ENCODE measurements at places on chromosomes 2 and 18.

DNA sequence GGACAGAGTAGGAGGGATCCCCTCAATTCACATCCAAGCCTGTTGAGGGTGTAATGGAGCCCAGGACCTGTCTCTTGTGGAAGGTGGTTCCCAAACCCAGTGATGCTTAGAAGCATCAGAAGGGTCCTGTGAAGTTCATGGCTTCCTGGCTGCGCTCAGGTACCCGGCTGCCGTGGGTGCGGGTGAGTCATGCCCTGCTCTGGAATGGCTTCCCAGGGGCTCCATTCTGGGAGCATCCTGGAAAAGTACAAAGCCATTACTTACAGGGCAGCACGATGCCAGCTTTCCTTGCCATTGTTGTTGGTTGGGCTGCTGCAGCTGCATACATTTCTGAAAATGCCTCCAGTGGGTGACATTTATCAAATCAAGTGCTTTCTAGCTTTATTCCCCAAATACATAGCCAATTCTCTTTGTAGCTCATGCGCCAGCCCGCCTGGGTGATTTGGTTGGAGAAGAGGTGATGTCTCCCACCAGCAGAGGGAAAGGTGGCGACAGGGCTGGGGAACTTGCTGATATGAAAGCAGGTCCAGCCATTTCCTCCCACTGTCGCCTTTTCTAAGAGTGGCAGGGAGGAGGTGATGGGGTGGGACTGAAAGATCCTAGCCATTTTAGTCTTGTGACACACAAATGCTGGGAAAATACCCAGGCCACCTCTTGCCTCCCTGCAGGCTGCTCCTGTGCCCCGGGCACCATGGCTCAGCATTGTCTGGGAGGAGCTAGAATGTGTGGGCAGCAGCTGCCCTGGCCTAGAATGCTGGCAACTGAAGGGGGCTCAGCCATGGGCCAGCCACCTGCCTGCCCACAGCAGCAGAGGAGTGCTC lies 65.9 kb upstream of the HPCAL1 start:
- no peaks in the 10 kb centered on the region for H3K36me3 ChIP-seq
- DNase-seq: no peak
- no peaks in the 10 kb centered on the region for H3K27me3 ChIP-seq
- no peak overlapping the region for H3K4me3 ChIP-seq
- no peaks in the 10 kb centered on the region for H3K4me1 ChIP-seq
- no peak overlapping the region for H3K27ac ChIP-seq

- no peak overlapping the region for H3K27ac ChIP-seq
- peaks cover 1% of the 10 kb centered on the region for H3K27me3 ChIP-seq
- H3K4me3 ChIP-seq: no peak overlapping the region
These were observed 153.7 kb upstream of the FBXO11 start for GRCh38 chr2:48059975-48060374.

DNA sequence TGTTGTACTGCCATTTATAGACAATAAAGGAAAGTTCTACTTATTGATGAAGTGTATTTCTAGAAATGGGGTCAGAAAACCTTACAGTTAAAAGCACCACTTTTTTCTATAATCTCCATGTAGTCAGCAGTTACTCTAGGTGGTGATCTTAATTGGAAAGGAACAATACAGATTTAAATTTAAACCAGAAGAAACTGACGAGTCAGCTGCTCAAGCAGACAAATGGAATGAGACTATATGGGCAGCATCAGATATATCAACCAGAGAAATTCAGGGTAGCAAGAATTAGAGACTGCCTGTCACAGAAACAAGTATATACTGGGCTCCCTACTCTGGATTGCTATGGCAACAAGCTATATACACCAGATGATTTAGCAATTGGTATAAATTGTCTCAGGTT lies 99.6 kb upstream of the SCG2 start:
- no peak for DNase-seq
- H3K27me3 ChIP-seq: no peaks in the 10 kb centered on the region
- H3K27ac ChIP-seq: no peak overlapping the region
- H3K4me3 ChIP-seq: no peak overlapping the region
- no peaks in the 10 kb centered on the region for H3K4me1 ChIP-seq
- no peaks in the 10 kb centered on the region for H3K36me3 ChIP-seq

- no peak overlapping the region for H3K27ac ChIP-seq
- H3K27me3 ChIP-seq: no peaks in the 10 kb centered on the region
- H3K4me1 ChIP-seq: peaks cover 8% of the 10 kb centered on the region
- no peaks in the 10 kb centered on the region for H3K36me3 ChIP-seq
These were observed 80.3 kb downstream of the VAPA start for GRCh38 chr18:9994026-9994570.

- H3K27ac ChIP-seq: no peak overlapping the region
- H3K4me3 ChIP-seq: no peak overlapping the region
- no peak for DNase-seq
- H3K27me3 ChIP-seq: peaks cover 3% of the 10 kb centered on the region
These were observed 169.8 kb downstream of the TRIM43 start for GRCh38 chr2:95761556-95761955.

DNA sequence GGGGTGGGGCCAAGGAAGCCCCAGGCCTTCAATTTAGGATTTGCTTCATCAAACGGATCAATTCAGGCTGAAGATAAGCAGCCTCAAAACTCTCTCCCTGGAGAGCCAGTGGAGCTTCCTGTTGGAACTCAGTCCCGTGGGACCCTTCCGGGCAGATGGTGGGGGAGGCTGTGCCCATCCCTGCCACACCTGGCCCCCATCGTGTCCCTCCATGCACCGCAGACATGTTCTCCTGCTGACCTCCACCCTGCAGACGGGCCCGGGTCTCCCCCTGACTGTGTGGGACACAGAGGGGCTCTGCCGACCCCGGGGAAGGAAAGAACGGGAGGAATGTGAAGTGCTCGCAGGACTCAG lies 144.2 kb downstream of the TPO start:
- H3K4me3 ChIP-seq: no peak overlapping the region
- H3K36me3 ChIP-seq: no peaks in the 10 kb centered on the region
- DNase-seq: no peak
- H3K27ac ChIP-seq: no peak overlapping the region

- no peaks in the 10 kb centered on the region for H3K4me1 ChIP-seq
- H3K27ac ChIP-seq: no peak overlapping the region
- H3K36me3 ChIP-seq: no peaks in the 10 kb centered on the region
- no peak overlapping the region for H3K4me3 ChIP-seq
These were observed 109.9 kb upstream of the MAP4K3 start for GRCh38 chr2:39546937-39547336.

- no peaks in the 10 kb centered on the region for H3K36me3 ChIP-seq
- H3K4me1 ChIP-seq: no peaks in the 10 kb centered on the region
- no peak overlapping the region for H3K4me3 ChIP-seq
These were observed 22.2 kb upstream of the ASNSD1 start for GRCh38 chr2:189639007-189639609.

All from DND-41 (cell line).